Testis (tissue), 5 donors: ENCODE measurements at places on chromosomes 7 and 10. TPM values are rescaled to one million over a fixed set of nuclear protein-coding genes. Genes with fewer than 3 reads are reported as not detected.

NPTX2 gene
- total RNA-seq: 136 TPM

MMD2 gene
- total RNA-seq: 21.6 TPM

DNA sequence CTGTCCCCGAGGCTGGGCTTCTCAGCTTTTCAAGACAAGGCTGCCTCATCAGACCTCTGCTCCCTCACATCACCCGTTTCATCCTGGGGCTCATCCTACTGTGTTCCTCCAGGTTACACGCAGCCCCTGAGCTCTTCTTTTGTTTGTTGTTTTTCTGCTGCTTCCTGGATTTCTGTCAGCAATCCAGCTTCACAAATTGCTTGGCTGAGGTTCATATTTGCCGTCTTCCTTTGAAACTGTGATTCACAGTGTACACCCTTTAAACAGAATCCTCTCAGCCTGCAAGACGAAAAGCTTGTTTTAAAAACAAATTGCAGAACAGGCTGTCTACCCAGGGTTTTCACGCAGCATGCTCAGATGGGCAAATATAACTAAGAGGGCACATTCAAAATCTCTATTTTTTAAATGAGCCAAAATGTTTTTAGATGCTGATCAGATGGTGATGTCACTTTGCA, 39.1 kb upstream of the PARD3 start:
- H3K27ac ChIP-seq: no peak overlapping the region
- H3K36me3 ChIP-seq: no peaks in the 10 kb centered on the region
- DNase-seq: peak; percentile 47

DNA sequence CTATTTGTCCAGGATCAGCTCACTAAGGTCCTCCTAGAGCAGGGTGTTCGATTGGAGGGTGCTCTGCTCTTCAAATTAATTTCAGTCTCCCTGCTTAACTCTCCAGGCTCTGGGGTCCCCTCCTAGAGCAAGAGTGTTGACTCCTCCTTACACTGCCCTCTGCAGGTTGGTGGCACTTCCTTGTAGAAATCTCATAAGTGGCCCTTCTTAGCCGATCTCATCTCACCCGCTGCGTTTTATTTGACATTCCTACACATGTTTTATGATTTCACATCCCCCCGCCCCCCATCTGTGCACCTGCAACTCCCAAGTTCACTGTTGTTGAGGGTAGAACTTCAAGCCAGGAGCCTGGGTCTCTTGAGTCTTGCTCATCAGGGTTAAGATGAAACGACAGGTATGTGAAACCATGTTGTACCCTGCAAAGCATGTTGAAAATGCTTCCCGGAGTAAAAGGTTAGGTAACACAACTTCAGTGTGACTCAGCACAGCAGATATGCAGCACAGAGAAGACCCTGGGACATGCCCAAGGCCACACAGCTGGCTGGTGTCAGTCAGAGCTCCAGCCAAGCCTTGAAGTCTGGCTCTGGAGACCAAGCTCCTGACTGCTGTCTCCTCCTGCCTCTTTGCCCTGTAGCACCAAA, 171.2 kb downstream of the PRKAG2 start:
- no peaks in the 10 kb centered on the region for H3K36me3 ChIP-seq
- H3K27me3 ChIP-seq: no peaks in the 10 kb centered on the region
- H3K4me1 ChIP-seq: peaks cover 11% of the 10 kb centered on the region
- H3K27ac ChIP-seq: no peak overlapping the region

- no peak overlapping the region for H3K27ac ChIP-seq
- no peaks in the 10 kb centered on the region for H3K27me3 ChIP-seq
- no peaks in the 10 kb centered on the region for H3K4me1 ChIP-seq
- DNase-seq: no peak
- no peaks in the 10 kb centered on the region for H3K36me3 ChIP-seq
Measured at GRCh38 chr10:23150091-23150490, 42.0 kb upstream of the PTF1A start.

DNA sequence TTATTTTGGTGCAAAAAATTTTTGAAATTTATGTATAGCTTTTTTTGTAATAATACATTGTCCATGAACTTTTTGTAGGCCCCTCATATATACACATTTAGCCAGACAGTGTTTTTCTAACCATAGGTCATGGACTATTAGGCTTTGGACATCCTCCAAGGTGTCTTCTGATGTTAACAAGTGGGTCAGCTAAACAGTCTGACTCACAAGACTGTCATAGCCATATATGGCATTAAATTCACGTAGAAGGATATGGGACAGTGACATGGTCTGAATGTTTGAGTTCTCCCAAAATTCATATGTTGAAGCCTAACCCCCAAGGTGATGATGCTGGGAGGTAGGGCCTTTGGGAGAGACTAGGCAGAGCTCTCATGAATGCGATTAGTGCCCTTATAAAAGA, 14.0 kb upstream of the NUB1 start:
- no peaks in the 10 kb centered on the region for H3K36me3 ChIP-seq
- no peaks in the 10 kb centered on the region for H3K4me1 ChIP-seq
- no peak overlapping the region for H3K4me3 ChIP-seq
- no peak overlapping the region for H3K27ac ChIP-seq
- DNase-seq: no peak
- no peaks in the 10 kb centered on the region for H3K27me3 ChIP-seq

DNA sequence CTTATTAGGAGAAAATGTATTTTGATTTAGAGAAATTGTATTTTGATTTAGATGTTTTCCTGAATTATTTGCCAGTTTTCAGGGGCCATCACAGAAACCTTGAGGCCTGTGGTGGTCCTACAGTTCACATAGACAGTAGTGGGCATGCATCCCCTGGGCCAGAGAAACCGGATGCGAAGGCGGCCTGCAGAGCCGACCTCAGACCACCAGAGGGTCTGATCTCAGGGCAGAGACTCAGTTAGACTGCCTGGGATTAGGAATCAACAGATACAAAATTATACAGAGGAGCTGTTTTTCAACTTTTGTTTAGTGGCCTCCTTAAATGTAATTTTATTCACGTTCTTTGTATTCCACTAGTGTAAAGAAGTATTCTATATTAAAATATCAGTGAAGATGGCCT, 158.4 kb downstream of the PAXIP1 start:
- H3K4me3 ChIP-seq: no peak overlapping the region
- H3K27ac ChIP-seq: no peak overlapping the region
- H3K4me1 ChIP-seq: no peaks in the 10 kb centered on the region
- H3K36me3 ChIP-seq: no peaks in the 10 kb centered on the region
- no peak for DNase-seq

- H3K27ac ChIP-seq: no peak overlapping the region
- no peaks in the 10 kb centered on the region for H3K27me3 ChIP-seq
Measured at GRCh38 chr10:48444266-48444665, 137.8 kb downstream of the MAPK8 start.
